ENCODE measurements at places on chromosomes 2 and 18. TPM values are rescaled to one million over a fixed set of nuclear protein-coding genes. Genes with fewer than 3 reads are reported as not detected.

PSD4 gene
- 119 TPM for total RNA-seq

DNA sequence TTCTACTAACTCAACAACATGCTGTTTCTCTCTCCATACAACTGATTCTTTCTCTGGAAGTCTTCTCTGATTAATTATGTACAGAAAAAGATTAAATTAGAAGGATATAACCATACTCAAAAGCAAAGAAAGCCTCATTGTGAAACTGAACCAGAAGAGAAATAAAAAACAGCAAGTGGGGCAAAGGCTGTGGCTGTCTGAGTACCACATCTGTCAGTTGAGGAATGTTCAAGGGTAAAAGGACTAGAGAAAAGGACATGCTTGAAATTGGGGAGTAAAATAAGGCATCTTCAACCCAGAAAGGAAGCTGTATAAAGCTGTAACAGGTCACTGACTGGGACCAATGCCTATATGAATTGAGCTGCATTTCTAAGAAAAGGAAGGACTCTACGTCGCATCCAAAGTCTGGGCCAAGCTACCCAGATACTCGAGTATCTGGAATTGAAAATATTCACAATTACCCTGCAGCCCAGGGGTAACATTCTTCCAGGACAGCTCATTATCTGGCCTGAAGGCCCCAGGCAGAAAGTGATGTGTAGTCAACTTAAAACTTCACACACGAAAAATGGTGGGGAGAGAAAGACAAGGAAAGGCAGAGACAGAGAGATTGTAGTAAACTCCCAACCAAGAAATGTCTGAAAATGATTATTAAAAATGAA lies 356.0 kb upstream of the GALNT5 start:
- H3K4me3 ChIP-seq, result no peak overlapping the region
- no peaks in the 10 kb centered on the region for H3K36me3 ChIP-seq
- no peaks in the 10 kb centered on the region for H3K27me3 ChIP-seq

GRCh38 chr2:231602859-231603467 lies 10.3 kb downstream of the TEX44 start:
- H3K27ac ChIP-seq, result no peak overlapping the region
- no peaks in the 10 kb centered on the region for H3K27me3 ChIP-seq
- no peaks in the 10 kb centered on the region for H3K36me3 ChIP-seq

G6PC2 gene
- total RNA-seq, result not detected

GRCh38 chr18:35368595-35368994 lies 8.5 kb downstream of the ZNF396 start:
- no peaks in the 10 kb centered on the region for H3K36me3 ChIP-seq
- H3K27me3 ChIP-seq, result no peaks in the 10 kb centered on the region
- no peak for DNase-seq
- H3K4me1 ChIP-seq, result no peaks in the 10 kb centered on the region
- H3K4me3 ChIP-seq, result no peak overlapping the region

CTLA4 gene
- total RNA-seq, result not detected

- H3K4me1 ChIP-seq, result no peaks in the 10 kb centered on the region
- H3K36me3 ChIP-seq, result no peaks in the 10 kb centered on the region
- DNase-seq, result no peak
- no peaks in the 10 kb centered on the region for H3K27me3 ChIP-seq
Observed at GRCh38 chr2:23484767-23485166, 99.8 kb downstream of the KLHL29 start.

GRCh38 chr2:107112561-107112960 lies 226.6 kb upstream of the ST6GAL2 start:
- H3K4me3 ChIP-seq, result no peak overlapping the region
- no peak for DNase-seq
- no peaks in the 10 kb centered on the region for H3K27me3 ChIP-seq
- H3K4me1 ChIP-seq, result no peaks in the 10 kb centered on the region

NETO1 gene
- total RNA-seq, result not detected

- H3K27me3 ChIP-seq, result no peaks in the 10 kb centered on the region
- no peak overlapping the region for H3K27ac ChIP-seq
- DNase-seq, result no peak
- H3K4me1 ChIP-seq, result no peaks in the 10 kb centered on the region
- H3K36me3 ChIP-seq, result no peaks in the 10 kb centered on the region
Observed at GRCh38 chr2:110642360-110642759, 35.5 kb downstream of the BUB1 start.

DNA sequence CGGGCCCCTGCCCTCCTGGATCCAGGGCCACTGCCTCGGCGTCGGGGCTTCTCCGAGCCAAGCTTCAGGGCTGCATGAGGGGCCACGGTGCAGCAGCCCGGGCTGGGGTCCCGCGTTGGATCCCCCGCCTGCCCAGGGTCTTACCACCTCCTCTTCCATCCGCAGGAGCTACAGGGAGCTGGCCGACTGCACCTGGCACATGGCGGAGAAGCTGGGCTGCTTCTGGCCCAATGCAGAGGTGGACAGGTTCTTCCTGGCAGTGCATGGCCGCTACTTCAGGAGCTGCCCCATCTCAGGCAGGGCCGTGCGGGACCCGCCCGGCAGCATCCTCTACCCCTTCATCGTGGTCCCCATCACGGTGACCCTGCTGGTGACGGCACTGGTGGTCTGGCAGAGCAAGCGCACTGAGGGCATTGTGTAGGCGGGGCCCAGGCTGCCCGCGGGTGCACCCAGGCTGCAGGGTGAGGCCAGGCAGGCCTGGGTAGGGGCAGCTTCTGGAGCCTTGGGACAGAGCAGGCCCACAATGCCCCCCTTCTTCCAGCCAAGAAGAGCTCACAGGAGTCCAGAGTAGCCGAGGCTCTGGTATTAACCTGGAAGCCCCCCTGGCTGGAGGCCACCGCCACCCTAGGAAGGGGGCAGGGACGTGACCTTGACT lies 52.1 kb downstream of the RAMP1 start:
- no peaks in the 10 kb centered on the region for H3K4me1 ChIP-seq
- H3K36me3 ChIP-seq, result no peaks in the 10 kb centered on the region
- H3K4me3 ChIP-seq, result no peak overlapping the region
- H3K27ac ChIP-seq, result no peak overlapping the region

IHH gene
- not detected for total RNA-seq

GRCh38 chr2:156630579-156631337 lies 194.6 kb downstream of the GPD2 start:
- H3K27me3 ChIP-seq, result no peaks in the 10 kb centered on the region
- H3K4me3 ChIP-seq, result no peak overlapping the region

- H3K4me1 ChIP-seq, result no peaks in the 10 kb centered on the region
- H3K27ac ChIP-seq, result no peak overlapping the region
- H3K4me3 ChIP-seq, result no peak overlapping the region
- H3K27me3 ChIP-seq, result no peaks in the 10 kb centered on the region
- H3K36me3 ChIP-seq, result no peaks in the 10 kb centered on the region
Observed at GRCh38 chr2:123644053-123644452, 381.0 kb upstream of the CNTNAP5 start.

DNA sequence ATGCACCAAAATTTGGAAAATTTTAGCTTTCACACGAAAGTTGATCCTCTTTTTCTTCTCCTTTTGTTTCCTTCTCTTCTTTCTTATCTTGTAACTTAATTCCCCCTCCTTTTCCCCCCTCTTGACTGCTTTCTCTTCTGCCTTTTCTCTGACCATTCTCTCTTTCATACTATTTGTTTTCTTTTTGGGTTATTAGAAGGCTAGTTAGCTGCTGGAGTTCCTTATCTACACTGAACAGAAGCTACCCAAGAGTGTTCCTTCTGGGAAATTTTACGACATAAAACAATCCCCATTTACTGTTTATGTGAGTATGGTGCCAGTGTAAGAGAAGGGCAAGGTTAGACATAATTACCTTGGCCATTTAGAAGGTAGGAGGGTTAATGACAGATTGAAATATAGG lies 218.4 kb upstream of the DTNA start:
- no peak overlapping the region for H3K27ac ChIP-seq
- no peaks in the 10 kb centered on the region for H3K4me1 ChIP-seq
- no peak for DNase-seq
- no peaks in the 10 kb centered on the region for H3K27me3 ChIP-seq
- H3K4me3 ChIP-seq, result no peak overlapping the region

GRCh38 chr2:215707608-215708007 lies 271.7 kb upstream of the FN1 start:
- H3K27ac ChIP-seq, result no peak overlapping the region
- H3K27me3 ChIP-seq, result no peaks in the 10 kb centered on the region
- H3K4me3 ChIP-seq, result no peak overlapping the region
- no peaks in the 10 kb centered on the region for H3K4me1 ChIP-seq
- no peaks in the 10 kb centered on the region for H3K36me3 ChIP-seq
- DNase-seq, result no peak

LAMA3 gene
- 12.1 TPM for total RNA-seq

EVX2 gene
- not detected for total RNA-seq

- no peaks in the 10 kb centered on the region for H3K36me3 ChIP-seq
- H3K27me3 ChIP-seq, result no peaks in the 10 kb centered on the region
- no peak overlapping the region for H3K27ac ChIP-seq
- peaks cover 7% of the 10 kb centered on the region for H3K4me1 ChIP-seq
Observed at GRCh38 chr2:111697560-111697959, 186.4 kb downstream of the ANAPC1 start.

UCN gene
- 2.5 TPM for total RNA-seq

SLC39A6 gene
- 44.3 TPM for total RNA-seq

OSR1 gene
- total RNA-seq, result 15.2 TPM

ANKRD44 gene
- total RNA-seq, result 25.8 TPM

OXER1 gene
- total RNA-seq, result 1.3 TPM

SERPINB11 gene
- total RNA-seq, result not detected

PLB1 gene
- total RNA-seq, result 2.2 TPM

ANKRD23 gene
- total RNA-seq, result 3.2 TPM

GREB1 gene
- 0.94 TPM for total RNA-seq

GAL3ST2 gene
- not detected for total RNA-seq

GRCh38 chr18:62637807-62638687 lies 77.3 kb upstream of the PHLPP1 start:
- DNase-seq, result no peak
- H3K4me3 ChIP-seq, result no peak overlapping the region
- no peaks in the 10 kb centered on the region for H3K36me3 ChIP-seq
- peaks cover 5% of the 10 kb centered on the region for H3K4me1 ChIP-seq
- H3K27ac ChIP-seq, result no peak overlapping the region

CD302 gene
- total RNA-seq, result 64.4 TPM

DNA sequence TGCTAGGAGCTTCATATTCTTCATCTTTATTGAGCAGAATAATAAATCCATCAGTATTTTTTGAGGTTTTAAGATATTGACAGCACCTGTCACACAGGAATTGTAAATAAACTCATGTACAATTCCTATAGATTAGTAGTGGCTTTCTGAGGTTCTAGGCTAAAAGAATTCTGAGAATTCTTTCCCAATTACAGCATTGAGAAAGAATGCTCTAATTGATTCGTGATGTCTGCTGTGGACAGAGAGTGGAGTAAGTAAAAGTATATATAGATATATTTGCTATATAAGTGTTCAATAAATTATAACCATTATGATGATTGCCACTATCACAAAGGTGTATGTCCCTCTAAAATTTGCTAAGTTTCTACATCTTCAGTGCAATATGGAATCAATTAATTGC lies 186.5 kb upstream of the NRP2 start:
- H3K4me3 ChIP-seq, result no peak overlapping the region
- DNase-seq, result no peak
- no peaks in the 10 kb centered on the region for H3K36me3 ChIP-seq

- H3K27me3 ChIP-seq, result no peaks in the 10 kb centered on the region
- H3K4me1 ChIP-seq, result peaks cover 62% of the 10 kb centered on the region
- H3K4me3 ChIP-seq, result no peak overlapping the region
- peak overlapping the region; percentile 90 for H3K27ac ChIP-seq
- H3K36me3 ChIP-seq, result no peaks in the 10 kb centered on the region
Observed at GRCh38 chr2:20568501-20569463, 82.1 kb downstream of the HS1BP3 start.

DNA sequence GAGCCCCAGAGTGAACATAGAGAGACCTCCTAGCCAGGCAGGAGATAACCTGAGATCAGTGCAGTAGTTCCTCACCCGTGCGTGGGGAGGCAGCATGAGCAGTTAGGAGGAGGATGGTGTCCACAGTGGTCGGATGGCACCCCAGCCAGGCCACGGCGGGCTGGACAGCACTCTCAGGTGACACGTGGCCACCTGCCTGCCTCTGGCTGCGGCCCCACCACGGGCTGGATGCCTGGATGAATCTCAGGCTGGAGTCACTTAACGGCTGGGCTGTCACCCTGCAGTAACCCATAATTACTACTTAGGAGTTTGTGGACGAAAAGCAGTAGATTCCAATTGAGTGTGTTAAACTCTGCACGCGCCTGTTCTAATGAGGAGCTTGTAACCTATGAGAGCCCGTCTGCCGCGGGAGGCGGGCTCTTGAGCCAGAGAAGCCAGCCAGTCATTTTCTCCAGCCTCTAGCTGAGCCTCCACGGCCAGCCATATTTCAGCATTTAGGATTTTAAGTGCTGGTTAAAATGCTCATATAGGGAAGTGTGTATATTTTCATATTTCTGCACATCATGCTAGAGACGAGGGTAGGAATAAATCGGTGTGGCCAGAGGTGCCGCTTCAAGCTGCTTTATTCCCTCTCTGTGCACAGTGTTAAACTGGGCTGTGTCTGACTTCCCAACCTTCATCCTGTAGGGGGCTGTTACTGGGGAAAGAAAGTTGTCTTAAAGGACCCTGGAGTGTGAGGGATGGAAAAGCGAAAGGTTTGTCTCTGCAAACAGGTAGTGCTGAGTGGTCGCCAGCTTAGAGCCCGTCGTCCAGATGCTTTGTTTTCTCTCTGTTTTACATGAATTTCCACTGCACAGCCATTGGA lies 144.0 kb downstream of the GLI2 start:
- H3K36me3 ChIP-seq, result no peaks in the 10 kb centered on the region
- DNase-seq, result no peak
- H3K4me1 ChIP-seq, result no peaks in the 10 kb centered on the region

DNA sequence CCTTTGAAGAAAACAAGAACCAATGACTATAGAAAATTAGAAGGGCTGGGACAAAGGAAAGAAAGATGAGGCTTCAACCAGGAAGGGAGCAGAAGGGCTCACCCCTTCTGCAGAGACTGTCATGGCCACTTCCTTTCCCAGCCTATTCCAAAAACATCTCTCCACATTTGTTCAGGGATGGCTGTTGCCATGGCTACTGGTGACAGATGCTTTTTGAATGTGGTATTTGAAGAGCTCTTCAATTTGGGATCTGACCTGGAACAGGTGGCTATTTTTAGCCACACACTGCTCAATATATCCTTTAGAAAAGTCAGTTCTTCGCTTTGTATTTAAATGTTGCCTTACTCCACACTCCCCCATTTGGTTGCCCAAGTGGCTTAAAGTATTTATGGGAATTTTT lies 64.1 kb upstream of the LCLAT1 start:
- H3K4me1 ChIP-seq, result peaks cover 9% of the 10 kb centered on the region
- H3K27ac ChIP-seq, result peak overlapping the region; percentile 61
- H3K27me3 ChIP-seq, result no peaks in the 10 kb centered on the region
- DNase-seq, result peak; percentile 73
- no peaks in the 10 kb centered on the region for H3K36me3 ChIP-seq

DNA sequence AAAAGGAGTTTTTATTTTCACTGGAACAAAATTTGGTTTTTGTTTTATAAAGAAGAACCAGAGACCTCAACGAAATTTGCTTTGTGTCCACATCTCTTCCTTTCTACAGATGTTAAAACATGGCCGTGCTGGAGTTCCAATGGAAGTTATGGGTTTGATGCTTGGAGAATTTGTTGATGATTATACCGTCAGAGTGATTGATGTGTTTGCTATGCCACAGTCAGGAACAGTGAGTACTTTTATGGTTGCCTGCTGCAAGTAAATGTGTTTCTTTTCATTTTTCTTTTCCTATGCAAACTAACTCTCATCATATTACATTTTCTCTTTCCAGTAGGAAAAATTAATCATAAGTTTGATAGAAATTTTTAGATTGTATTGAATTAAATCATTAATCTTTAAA lies 48.4 kb upstream of the TBR1 start:
- H3K27me3 ChIP-seq, result no peaks in the 10 kb centered on the region
- no peaks in the 10 kb centered on the region for H3K36me3 ChIP-seq
- no peak for DNase-seq
- no peak overlapping the region for H3K4me3 ChIP-seq
- no peak overlapping the region for H3K27ac ChIP-seq

ODC1 gene
- total RNA-seq, result 72.0 TPM

Data from thyroid gland (tissue), 4 donors.